Prostate gland (tissue), 2 donors: ENCODE measurements at places on chromosomes 2 and 18.
A peak's percentile ranks its signal among the peaks of the same experiment; 100 is the strongest.

DNA sequence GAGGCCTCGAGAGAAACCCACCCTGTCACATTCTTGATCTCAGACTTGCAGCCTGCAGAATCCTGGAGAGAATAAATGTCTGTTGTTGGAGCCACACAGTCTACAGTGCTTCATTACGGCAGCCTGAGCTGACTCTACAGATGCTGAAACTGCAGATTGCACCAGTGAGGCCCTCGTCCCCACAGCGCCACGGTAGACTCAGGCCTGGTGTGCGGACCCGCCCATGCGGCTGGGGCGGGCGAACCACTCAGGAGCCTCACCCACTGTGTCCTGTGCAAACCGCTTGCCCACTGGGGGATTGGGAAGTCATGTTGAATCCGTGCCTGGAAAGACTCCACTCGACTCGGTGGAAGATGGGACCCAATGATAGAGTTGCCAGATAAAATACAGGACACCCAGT, 125.2 kb upstream of the COPS8 start:
- no peaks in the 10 kb centered on the region for H3K4me1 ChIP-seq
- H3K4me3 ChIP-seq, result no peak overlapping the region
- H3K27me3 ChIP-seq, result no peaks in the 10 kb centered on the region
- H3K36me3 ChIP-seq, result no peaks in the 10 kb centered on the region
- no peak for DNase-seq
- no peak overlapping the region for H3K27ac ChIP-seq

GRCh38 chr2:12035956-12036639, 289.7 kb downstream of the LPIN1 start:
- no peaks in the 10 kb centered on the region for H3K27me3 ChIP-seq
- H3K4me3 ChIP-seq, result no peak overlapping the region

GRCh38 chr18:23703987-23704384, 14.7 kb downstream of the LAMA3 start:
- no peak for DNase-seq
- no peaks in the 10 kb centered on the region for H3K36me3 ChIP-seq
- H3K4me1 ChIP-seq, result no peaks in the 10 kb centered on the region
- no peaks in the 10 kb centered on the region for H3K27me3 ChIP-seq

DNA sequence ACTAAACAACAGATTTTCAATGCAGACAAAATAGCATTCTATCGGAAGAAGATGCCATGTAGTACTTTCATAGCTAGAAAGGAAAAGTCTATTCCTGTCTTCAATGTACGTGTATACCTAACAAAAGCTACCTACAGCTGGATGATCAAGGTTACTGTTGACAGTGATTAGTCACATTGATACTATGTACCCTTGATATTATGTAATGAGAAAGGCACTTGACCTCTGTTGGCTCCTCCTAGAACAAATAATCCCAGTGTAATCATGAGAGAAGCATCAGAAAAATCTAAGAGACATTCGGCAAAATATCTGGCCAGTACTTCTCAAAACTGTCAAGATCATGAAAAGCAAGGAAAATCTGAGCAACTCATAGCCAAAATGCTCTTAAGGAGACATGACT, 44.4 kb upstream of the LRRTM4 start:
- H3K4me3 ChIP-seq, result no peak overlapping the region
- no peaks in the 10 kb centered on the region for H3K36me3 ChIP-seq
- H3K27ac ChIP-seq, result no peak overlapping the region
- DNase-seq, result no peak
- H3K4me1 ChIP-seq, result no peaks in the 10 kb centered on the region

GRCh38 chr2:231854616-231855125, 68.4 kb downstream of the COPS7B start:
- no peak overlapping the region for H3K27ac ChIP-seq
- H3K4me3 ChIP-seq, result no peak overlapping the region
- H3K36me3 ChIP-seq, result no peaks in the 10 kb centered on the region
- H3K27me3 ChIP-seq, result no peaks in the 10 kb centered on the region

DNA sequence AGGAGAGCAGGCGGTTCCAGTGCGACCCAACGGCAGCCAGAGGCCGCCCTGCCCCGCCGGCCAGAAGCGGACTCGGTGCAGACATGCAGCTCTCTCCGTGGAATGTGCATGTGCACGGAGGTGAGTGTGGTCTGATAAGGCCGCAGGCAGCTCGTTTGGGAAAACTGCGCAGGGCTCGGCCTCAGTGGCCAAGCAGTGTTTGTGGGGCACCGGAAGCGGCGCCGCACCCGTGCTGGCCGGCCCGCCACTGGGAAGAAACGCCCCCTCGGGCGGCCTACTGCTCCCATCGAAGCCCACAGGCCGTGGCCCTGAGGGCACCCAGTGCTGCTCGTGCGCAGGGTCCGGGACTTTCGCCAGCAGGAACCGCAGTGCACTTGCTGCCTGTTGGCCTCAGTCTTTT, 25.2 kb downstream of the PRELID3A start:
- no peaks in the 10 kb centered on the region for H3K36me3 ChIP-seq
- no peak overlapping the region for H3K27ac ChIP-seq
- H3K4me3 ChIP-seq, result no peak overlapping the region
- no peaks in the 10 kb centered on the region for H3K4me1 ChIP-seq

- H3K4me1 ChIP-seq, result no peaks in the 10 kb centered on the region
- no peaks in the 10 kb centered on the region for H3K36me3 ChIP-seq
- H3K27ac ChIP-seq, result no peak overlapping the region
- no peaks in the 10 kb centered on the region for H3K27me3 ChIP-seq
Observed at GRCh38 chr2:195903956-195904355, 164.7 kb downstream of the DNAH7 start.

GRCh38 chr2:120797421-120798221, 62.0 kb downstream of the GLI2 start:
- no peaks in the 10 kb centered on the region for H3K36me3 ChIP-seq
- H3K27ac ChIP-seq, result no peak overlapping the region
- no peak overlapping the region for H3K4me3 ChIP-seq
- no peaks in the 10 kb centered on the region for H3K27me3 ChIP-seq

- DNase-seq, result no peak
- H3K4me3 ChIP-seq, result no peak overlapping the region
- H3K36me3 ChIP-seq, result no peaks in the 10 kb centered on the region
- H3K27me3 ChIP-seq, result no peaks in the 10 kb centered on the region
- H3K27ac ChIP-seq, result no peak overlapping the region
Observed at GRCh38 chr2:239753401-239753837, 271.7 kb downstream of the NDUFA10 start.

DNA sequence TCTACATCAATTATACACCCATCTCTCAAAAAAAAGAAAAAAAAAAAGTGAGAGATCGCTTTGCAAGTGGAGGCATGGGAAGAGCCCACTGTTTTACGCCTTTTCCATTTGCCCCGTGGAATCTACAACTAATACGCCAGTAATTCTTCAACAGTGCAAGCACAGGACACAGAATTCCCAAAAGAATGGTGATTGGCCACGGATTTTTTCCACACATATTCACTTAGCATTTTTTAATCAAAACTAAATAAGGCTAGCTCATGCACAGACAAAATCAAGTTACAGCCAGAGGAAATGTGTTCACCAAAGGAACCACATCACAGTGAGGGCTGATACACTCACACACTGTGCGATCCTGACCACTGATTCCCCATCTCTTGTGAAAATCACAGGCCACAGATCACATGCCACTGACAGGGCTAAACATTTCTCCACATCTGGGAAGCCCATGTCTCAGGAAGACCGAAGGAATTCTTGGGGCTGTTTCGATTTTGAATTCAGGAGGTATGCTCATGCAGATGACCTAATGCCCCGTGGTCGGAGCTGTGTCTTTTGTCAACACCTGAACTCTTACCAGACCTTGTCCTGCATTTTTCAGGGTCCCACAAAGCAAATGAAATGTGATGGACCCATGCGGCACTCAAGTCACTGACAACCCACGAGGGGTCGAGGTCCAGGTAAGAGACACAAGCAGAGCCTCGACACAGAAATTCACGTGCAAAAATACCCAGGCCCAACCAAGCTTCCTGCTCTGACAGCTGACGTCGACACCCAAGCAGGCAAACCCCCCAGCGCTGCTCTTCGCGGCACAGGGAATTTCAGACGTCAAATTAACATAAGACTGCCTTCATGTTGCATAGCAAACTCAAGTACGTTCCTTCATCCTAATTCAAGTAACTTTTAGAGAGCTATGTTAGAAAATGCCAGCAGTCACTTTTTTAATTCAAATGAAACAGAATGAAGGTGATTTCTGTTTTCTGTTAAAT, 69.6 kb downstream of the ZNF516 start:
- H3K4me3 ChIP-seq, result no peak overlapping the region
- no peak overlapping the region for H3K27ac ChIP-seq
- no peak for DNase-seq
- H3K4me1 ChIP-seq, result peaks cover 4% of the 10 kb centered on the region
- no peaks in the 10 kb centered on the region for H3K36me3 ChIP-seq

GRCh38 chr2:10360850-10361588, 58.3 kb downstream of the HPCAL1 start:
- no peaks in the 10 kb centered on the region for H3K27me3 ChIP-seq
- H3K27ac ChIP-seq, result no peak overlapping the region
- H3K4me1 ChIP-seq, result no peaks in the 10 kb centered on the region
- DNase-seq, result no peak

DNA sequence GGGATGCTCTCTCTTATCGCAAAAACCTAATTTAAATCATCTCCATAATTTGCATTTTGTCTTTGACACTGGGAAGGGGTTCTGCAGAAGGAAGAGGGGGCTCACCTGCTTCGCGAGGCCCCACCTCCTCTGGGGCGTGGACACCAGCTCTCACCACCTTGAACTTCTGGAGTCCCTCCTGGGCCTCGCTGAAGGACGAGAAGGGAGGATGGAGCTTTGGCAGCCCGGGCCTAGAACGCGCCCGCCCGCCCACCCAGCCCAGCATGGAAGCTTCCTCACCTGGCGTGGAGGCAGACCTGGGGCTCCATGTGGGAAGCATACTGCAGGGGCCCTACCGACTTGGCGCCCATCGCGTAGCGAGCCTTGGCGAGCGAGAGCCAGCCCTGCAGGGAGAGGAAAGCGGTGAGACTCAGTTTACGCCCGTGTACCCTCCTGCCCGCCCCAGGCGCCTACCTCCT, 1.1 kb upstream of the IMP4 start:
- no peaks in the 10 kb centered on the region for H3K27me3 ChIP-seq
- H3K4me1 ChIP-seq, result no peaks in the 10 kb centered on the region
- peak overlapping the region; percentile 71 for H3K4me3 ChIP-seq
- no peak for DNase-seq
- peak overlapping the region; percentile 92 for H3K27ac ChIP-seq

- H3K27me3 ChIP-seq, result no peaks in the 10 kb centered on the region
- no peak overlapping the region for H3K4me3 ChIP-seq
- H3K4me1 ChIP-seq, result no peaks in the 10 kb centered on the region
- DNase-seq, result no peak
Observed at GRCh38 chr2:234564699-234565098, 67.8 kb upstream of the ARL4C start.

- H3K27ac ChIP-seq, result peak overlapping the region; percentile 66
- peaks cover 6% of the 10 kb centered on the region for H3K4me1 ChIP-seq
- no peak for DNase-seq
- H3K36me3 ChIP-seq, result no peaks in the 10 kb centered on the region
- no peak overlapping the region for H3K4me3 ChIP-seq
- H3K27me3 ChIP-seq, result peaks cover 2% of the 10 kb centered on the region
Observed at GRCh38 chr2:42906111-42906556, 113.8 kb upstream of the HAAO start.

DNA sequence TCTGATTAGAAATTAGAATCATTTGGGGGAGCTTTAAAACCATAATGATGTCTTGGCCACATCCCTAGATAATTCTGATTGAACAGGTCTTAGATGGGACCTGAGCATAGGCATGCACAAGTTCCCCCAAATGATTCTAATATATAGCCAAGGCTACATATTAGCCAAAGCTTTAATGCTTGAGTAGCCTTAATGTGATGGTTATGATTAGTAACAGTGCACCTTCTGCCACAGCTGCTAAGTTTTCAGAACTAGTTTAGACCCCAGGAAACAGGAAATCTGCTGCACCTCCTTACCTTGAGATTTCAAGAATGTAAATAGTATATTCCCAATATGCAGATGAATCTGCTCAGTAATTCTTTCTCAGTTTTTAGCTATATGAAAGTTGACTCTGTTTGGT, 119.8 kb downstream of the PTPN4 start:
- DNase-seq, result no peak
- H3K4me3 ChIP-seq, result no peak overlapping the region
- H3K36me3 ChIP-seq, result no peaks in the 10 kb centered on the region
- H3K27me3 ChIP-seq, result no peaks in the 10 kb centered on the region
- H3K4me1 ChIP-seq, result no peaks in the 10 kb centered on the region

GRCh38 chr2:25492726-25493125, 151.0 kb upstream of the DNMT3A start:
- no peaks in the 10 kb centered on the region for H3K36me3 ChIP-seq
- H3K27ac ChIP-seq, result no peak overlapping the region
- H3K27me3 ChIP-seq, result no peaks in the 10 kb centered on the region
- no peak overlapping the region for H3K4me3 ChIP-seq

DNA sequence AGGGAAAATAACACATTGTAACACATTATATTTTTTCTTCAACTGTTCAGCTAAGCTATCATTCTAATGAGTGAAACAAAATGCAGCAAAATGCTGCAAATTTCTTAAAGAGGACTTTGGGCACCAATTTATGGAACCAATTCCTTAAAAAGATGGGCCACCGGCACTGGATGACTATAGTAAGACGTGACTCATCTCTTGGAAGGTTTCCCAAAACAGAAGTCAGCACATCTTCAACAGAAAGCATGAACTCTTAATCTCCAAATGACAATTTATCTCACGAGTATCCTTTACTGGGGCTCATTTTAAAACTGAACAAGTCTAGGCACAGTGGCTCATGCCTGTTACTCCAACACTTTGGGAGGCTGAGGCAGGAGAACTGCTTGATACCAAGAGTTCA, 213.4 kb downstream of the CDH20 start:
- no peak for DNase-seq
- no peaks in the 10 kb centered on the region for H3K4me1 ChIP-seq
- no peak overlapping the region for H3K4me3 ChIP-seq
- H3K27me3 ChIP-seq, result no peaks in the 10 kb centered on the region
- no peaks in the 10 kb centered on the region for H3K36me3 ChIP-seq

GRCh38 chr2:49403637-49404036, 249.3 kb upstream of the FSHR start:
- H3K27me3 ChIP-seq, result no peaks in the 10 kb centered on the region
- no peaks in the 10 kb centered on the region for H3K4me1 ChIP-seq
- DNase-seq, result no peak

DNA sequence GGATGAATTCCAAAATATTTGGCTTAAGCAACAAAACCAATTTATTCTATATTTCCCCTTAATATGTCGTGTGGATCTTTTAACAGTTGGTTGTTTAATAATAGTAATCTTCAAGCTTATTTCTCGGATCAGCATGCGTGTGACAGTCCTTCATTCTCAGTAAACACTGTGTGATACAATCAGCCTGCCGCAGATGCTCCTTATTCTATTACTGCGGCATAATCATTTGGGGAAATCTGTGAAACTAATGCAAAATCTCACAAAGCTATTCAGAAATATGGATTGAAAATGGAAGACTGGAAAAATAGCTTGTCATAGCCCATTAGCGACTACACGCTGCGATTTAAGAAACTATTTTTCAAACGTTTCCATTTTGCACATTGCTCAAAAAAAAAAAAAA, 36.9 kb downstream of the LINC00305 start:
- H3K4me3 ChIP-seq, result no peak overlapping the region
- H3K36me3 ChIP-seq, result no peaks in the 10 kb centered on the region
- no peaks in the 10 kb centered on the region for H3K27me3 ChIP-seq

- no peaks in the 10 kb centered on the region for H3K36me3 ChIP-seq
- H3K4me1 ChIP-seq, result no peaks in the 10 kb centered on the region
- H3K27me3 ChIP-seq, result no peaks in the 10 kb centered on the region
Observed at GRCh38 chr18:6254456-6254855, 160.3 kb downstream of the L3MBTL4 start.

GRCh38 chr18:45993438-45993837, 26.3 kb upstream of the EPG5 start:
- DNase-seq, result no peak
- no peaks in the 10 kb centered on the region for H3K36me3 ChIP-seq
- H3K4me3 ChIP-seq, result no peak overlapping the region
- H3K27ac ChIP-seq, result no peak overlapping the region
